ENCODE measurements at places on chromosomes 5 and 9. TPM values are rescaled to one million over a fixed set of nuclear protein-coding genes. Genes with fewer than 3 reads are reported as not detected.

Gene SOHLH1
- not detected for polyA plus RNA-seq

Gene GPX3
- 28.0 TPM for polyA plus RNA-seq

Gene GBGT1
- polyA plus RNA-seq: 3.7 TPM

Gene EQTN
- polyA plus RNA-seq: 0.21 TPM

Gene KIF27
- polyA plus RNA-seq: 8.2 TPM

Gene PCDHA13
- 1.2 TPM for polyA plus RNA-seq

Gene ADAMTSL1
- 2.0 TPM for polyA plus RNA-seq

Gene UNC5A
- polyA plus RNA-seq: 1.1 TPM

Gene SMIM33
- not detected for polyA plus RNA-seq

Gene SELENOP
- 11.3 TPM for polyA plus RNA-seq

Gene ANKDD1B
- 0.28 TPM for polyA plus RNA-seq

Gene MORN5
- polyA plus RNA-seq: not detected

Gene IGFBPL1
- 9.6 TPM for polyA plus RNA-seq

Gene QRFP
- not detected for polyA plus RNA-seq

Gene KLF4
- 8.3 TPM for polyA plus RNA-seq

Gene COL27A1
- polyA plus RNA-seq: 8.6 TPM

Gene ZNF782
- 2.1 TPM for polyA plus RNA-seq

All from GM23338 (cell line).